ENCODE measurements at places on chromosomes 12 and 14.

DNA sequence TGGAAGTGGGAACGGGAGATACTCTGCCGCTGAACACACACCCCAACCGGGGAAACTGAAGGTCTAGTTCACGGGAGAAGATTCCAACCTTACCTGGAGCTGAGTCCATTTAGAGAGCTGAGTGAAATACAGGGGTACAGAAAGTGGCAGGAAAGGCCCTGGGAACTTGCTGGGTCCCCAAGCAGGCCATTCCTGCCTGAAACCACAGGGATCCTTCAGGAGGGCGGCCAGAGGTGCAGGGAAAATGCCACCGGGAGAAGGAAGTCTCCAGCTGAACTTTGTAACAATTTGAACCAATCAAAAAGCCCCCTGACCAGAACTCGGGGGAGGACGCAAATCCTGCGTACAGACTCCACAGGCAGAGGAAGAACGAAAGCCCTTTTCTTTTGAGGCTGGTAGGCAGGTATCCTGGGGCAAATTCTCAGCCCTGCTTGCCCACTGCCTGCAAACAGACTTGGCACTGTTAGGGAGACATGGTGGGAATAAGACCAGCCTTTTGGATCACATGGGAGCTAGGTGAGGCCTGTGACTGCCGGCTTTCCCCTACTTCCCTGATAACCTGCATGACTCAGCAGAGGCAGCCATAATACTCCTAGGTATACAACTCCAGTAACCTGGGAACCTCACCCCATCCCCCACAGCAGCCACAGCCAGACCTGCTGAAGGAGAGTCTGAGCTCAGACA, 170.9 kb downstream of the SEC23A start:
- DNase-seq = no peak

DNA sequence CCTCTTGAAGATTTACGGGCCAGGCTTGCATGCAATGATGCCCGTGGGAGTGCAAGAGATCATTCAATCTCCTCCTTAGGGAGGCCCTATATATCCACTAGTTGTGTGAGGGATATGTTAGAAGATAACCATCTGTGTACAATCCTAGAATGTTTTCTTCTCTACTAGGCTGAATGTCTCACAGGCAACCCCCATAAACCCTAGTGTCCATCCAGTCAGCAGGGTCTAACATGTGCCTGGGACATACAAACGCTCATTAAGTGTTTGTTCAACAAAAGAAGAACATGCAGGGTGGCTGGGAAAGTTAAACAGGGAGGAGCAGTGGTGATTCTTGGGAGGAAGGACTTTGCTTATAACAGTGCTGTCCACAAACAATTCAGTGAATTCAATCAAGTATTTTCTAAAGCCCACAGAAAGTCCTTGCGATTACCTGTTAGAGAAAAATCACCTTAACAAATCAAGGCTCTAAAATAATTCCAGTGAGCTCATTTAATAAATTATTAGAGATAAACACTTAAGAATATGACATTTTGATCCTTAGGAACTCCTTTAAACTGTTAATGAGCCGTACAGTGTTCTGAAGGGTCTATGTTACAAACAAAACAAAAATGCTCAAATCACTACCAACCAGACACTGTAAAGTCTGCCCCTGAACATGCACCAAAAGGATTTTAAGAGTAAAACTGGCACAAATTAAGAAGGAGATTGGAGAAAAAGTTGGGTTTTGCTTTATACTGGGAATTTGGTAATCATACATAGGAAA, 96.6 kb upstream of the FERMT2 start:
- no peak for DNase-seq

- peak; percentile 79 for DNase-seq
Observed at GRCh38 chr12:30847259-30847658, 79.3 kb upstream of the TSPAN11 start.

GRCh38 chr14:102481371-102481770, 28.2 kb downstream of the ANKRD9 start:
- no peak for DNase-seq

DNA sequence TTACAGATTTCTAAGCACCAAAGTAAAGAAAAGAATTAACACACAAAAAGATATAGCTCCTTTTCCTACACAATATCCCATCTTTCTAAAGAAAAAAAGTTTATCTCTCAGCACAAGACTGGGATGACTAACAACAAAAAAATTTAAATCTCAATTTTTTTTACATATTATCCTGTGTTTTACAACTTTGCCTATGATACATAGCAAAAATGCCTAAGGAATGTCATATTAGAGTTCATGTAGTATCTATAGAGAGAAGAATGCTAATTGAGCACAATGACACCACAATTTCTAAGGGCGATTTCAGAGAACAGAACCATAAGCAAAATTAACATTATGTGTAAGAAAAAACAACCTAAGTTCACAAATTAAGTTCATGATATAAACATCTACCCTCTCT, 16.3 kb downstream of the C2CD5 start:
- DNase-seq = no peak

- no peak for DNase-seq
Observed at GRCh38 chr12:41277946-41278267, 89.8 kb downstream of the PDZRN4 start.

Data from CD4-positive, alpha-beta T cell treated with Interferon alpha-2 for 1 hour (primary cell).